ENCODE measurements at places on chromosomes 3 and 15.

- DNase-seq = no peak
Observed at GRCh38 chr3:45612138-45612537, 17.6 kb downstream of the LIMD1 start.

DNA sequence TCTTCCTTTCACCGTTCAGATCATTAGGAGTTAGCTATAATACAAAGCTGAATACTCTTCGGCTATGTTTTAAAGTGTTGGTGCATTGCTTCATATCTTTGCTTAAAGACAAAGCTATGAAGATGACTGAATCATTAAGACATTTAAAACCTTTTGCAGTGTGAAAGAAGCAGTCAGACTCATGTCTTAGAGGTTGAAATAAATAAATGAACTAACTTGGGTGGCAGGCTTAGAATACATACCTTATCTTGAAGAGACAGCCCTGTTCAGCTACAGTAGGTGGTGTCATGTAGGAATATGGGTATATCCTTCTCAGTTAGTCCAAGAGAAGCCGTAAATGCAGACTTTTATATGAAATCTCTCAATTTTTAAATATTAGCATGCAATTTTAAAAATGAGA lies 63.4 kb downstream of the OPA1 start:
- DNase-seq = no peak

DNA sequence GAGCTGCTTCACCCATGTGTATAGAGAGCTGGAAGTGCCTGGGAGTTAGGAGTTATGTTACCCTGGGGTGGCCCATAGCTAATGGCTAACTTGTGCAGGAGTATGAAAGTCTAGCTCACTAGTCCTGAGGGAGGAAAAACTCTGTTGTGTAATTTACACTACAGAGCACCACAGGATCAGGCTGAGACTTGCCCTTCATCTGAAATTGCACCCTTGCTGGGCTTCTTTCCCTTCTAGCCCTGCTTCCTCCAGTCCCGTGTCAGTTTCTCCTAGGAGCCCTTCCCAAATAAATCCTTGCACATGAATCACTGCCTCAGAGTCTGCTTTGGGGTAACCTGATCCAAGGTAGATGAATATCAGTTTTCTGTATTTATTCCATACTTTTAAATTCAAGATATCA lies 40.0 kb downstream of the CTXND1 start:
- no peak for DNase-seq

GRCh38 chr3:76669322-76669721 lies 370.6 kb upstream of the ROBO2 start:
- no peak for DNase-seq

- no peak for DNase-seq
Observed at GRCh38 chr15:38255690-38256089, 3.1 kb downstream of the SPRED1 start.

DNA sequence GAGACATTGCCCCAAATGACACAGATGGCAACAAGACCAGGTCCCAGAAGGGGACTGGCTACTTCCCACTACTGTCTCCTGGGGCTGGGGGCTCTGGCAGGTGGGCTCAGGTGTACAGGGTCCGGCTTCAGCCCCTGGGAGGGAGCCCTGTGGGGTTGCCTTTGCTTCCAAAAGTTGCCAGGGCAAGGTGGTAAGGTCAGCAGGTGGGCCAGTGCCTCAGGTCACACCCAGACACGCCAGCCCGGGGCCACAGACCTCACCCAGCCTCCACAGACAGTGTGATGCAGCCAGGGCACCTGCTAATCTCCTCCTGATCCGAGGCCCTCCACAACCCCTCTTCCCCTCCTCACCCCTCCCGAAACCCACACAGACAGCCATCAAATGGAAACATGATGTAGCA lies 7.5 kb downstream of the OXTR start:
- DNase-seq = no peak

DNA sequence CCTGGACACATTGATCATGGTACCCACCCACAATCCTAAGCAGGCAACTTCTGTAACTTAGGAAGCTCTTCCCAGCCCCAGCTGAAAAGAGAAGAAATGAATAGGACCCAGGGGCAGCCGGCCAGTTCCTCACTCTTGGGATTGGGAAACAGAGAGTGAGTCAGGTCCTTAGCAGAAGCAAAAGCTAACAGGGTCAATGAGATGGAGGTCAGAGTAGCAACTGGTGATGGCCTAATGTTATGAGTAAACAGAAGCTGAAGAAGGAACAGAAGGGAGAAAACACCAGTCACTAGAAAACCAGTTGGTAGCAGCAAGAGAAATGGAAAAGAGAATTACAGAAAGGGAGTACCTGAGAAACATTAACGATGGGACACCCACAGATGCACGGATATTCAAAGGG lies 20.0 kb downstream of the RIOX2 start:
- DNase-seq = no peak

- no peak for DNase-seq
Observed at GRCh38 chr3:126540342-126540849, 16.4 kb downstream of the CHST13 start.

DNA sequence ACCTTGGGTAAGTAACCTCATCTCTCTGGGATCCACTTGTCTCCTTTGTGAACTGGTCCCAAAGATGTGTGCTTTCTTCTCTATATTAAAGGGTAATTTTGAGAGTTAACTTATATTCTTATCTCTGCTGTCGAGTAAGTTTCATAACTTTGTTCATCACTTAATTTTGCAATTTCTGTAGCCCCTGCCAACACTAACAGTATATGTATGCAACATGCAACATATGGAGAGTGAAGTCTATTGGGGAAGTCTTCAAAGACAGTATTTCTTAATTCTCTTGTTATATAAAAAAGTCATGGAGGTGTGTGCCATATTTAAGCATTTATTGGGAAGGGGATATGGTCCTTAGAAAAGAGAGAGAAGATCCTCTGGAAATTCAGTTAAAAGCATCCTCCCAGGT lies 85.9 kb downstream of the LRRC3B start:
- DNase-seq = no peak

DNA sequence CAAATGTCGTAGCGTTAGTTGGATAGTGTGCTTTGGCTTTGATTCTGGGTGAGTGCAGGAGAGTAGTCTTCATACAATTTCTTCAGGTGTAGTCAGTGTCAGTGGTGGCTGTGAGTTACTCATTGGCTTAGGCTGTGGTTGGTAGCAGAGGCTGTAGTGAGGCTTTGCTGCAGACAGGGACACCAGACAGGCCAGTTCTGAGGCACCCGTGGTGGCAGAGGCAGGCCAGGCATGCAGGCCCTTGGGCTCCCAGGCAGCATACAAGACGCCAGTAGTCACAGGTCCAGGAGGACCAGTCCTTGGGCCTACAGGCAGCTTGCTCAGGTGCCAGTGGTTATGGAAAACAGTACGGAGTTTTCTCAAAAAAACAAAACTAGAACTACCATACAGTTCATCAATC lies 61.3 kb downstream of the DMXL2 start:
- DNase-seq = no peak

GRCh38 chr3:126110431-126111125 lies 26.7 kb upstream of the SLC41A3 start:
- DNase-seq = no peak

DNA sequence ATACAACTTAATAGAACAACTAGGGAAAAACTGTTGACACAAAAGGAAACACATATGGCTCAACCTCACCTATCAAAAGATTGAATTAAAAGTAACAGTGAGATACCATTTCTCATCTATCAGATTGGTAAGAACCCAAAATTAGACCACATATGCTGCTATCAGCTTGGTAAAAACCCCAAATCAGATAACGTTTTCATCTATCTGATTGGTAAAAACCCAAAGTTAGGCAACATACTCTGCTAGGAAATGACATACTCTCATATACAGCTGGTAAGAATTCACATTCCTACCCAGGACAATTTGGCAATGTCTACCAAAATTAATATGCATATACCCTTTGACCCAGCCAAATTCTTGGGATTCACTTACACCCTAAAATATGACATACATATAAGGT lies 26.3 kb downstream of the NRG4 start:
- no peak for DNase-seq

DNA sequence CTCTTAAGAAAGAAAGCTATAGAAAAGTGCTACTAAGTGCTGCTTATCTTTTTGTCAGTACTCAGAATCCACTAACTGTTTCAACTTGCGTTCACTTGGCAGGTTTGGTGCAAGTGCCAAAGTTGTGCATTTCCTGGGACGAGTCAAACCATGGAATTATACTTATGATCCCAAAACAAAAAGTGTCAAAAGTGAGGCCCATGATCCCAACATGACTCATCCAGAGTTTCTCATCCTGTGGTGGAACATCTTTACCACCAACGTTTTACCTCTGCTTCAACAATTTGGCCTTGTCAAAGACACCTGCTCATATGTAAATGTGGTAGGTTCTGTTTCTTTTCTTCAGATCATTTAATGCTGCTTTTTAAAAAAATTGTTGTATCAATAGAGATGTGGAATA lies 32.6 kb downstream of the GYG1 start:
- DNase-seq = no peak

GRCh38 chr15:62393196-62393595 lies 228.1 kb upstream of the C2CD4B start:
- DNase-seq = no peak

GRCh38 chr15:68326711-68327354 lies 49.3 kb downstream of the FEM1B start:
- DNase-seq = no peak

DNA sequence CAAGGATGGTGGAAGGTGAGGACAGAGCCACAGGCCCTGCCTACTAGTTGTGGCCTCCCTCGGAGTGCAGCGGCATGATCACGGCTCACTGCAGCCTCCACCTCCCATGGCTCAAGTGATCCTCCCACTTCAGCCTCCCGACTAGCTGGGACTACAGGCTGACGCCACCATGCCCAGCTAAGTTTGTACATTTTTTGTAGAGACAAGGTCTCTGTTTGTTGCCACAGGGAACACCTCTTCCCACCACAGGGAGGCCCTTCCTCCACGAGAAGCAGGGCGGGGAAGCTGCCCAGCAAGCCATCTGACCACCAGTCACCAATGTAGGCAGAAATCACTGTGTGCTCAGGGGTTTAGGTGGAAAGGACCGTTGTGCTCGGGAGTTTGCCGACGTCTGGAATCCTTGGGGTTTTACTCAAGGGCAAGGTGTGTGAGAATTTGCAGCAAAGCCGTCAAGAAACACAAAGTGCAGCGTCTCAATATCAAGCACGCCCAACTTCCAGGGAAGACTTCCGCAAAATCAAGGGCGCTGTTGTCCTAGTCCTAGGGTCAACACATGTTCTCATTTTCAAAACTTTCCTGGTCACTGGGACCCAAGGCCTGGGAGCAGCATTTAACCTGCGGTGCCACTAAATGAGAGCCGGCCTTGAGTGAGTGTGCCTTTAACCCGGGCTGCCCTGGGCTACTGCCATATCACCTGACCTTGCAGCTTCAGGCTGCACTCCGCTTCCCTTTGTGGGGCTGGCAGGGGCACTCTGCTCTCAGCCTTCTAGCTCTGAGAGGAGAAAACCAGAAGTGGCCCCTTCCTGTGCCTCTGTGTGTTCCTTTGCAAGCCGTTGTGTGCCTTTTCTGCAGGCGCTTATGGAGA lies 65.7 kb downstream of the SLC12A8 start:
- no peak for DNase-seq

DNA sequence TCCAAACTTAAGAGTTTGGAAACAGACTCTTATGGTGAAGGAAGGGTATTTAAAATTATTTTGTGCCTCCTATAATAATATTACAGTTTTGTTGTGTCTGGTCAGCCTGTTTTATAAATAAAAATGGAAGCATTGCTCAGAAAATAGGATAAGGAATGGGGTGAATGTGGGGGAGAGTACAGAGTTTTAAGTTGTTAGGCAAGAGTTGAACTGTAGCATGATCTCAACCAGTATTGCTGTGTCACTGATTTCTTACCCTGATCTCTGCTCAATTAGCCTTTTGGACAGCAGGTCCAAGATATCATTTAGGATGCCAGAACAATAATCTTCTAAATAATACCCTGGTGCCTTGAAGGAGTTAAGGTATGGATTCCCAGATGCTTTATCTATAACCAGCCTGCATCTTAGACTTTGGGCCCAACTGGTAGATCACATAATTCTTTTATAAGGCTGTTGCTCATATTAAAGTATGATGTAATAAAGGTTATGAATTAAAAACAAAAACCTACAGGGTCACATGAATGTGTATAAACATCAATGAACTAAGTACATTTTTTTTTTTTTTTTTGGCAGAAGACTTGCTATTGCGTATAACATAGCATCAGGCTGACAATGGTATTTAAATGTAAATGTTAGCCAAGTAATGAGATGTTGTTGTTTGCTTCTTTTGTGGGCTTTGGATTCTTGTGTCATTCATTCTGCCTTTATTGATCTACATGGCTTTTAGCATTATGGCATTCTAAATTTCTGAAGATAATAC lies 70.0 kb downstream of the MITF start:
- no peak for DNase-seq

DNA sequence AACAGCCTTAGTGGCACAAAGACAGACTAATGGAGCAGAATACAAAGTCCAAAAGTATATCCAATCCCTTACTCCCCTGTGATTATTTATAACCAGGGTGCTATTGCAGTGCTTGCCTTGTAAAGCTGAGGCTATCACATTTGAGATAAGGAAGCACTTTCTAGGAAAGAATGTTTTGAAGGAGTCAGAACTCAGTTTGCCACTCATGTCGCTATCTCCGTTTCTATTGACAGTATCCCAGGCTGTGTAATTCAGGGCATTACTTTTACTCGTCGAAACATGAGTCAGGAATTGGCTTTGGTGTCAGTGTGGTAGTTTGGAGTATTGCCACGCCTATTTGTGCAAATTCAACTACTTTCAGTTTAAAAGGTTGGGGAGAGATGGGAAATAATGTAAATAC lies 78.4 kb downstream of the FBXL2 start:
- no peak for DNase-seq

Data from neuronal stem cell (in vitro differentiated cells).